ENCODE measurements at places on chromosomes 5 and 9. TPM values are rescaled to one million over a fixed set of nuclear protein-coding genes. Genes with fewer than 3 reads are reported as not detected.
A peak's percentile ranks its signal among the peaks of the same experiment; 100 is the strongest.

LRRC70 gene
- 4.2 TPM for total RNA-seq

DMAC1 gene
- total RNA-seq = 9.7 TPM

GRCh38 chr5:3010301-3010952, 258.9 kb upstream of the IRX2 start:
- no peak overlapping the region for H3K4me3 ChIP-seq
- no peaks in the 10 kb centered on the region for H3K36me3 ChIP-seq
- H3K27me3 ChIP-seq = no peaks in the 10 kb centered on the region
- DNase-seq = no peak
- H3K27ac ChIP-seq = no peak overlapping the region

DNA sequence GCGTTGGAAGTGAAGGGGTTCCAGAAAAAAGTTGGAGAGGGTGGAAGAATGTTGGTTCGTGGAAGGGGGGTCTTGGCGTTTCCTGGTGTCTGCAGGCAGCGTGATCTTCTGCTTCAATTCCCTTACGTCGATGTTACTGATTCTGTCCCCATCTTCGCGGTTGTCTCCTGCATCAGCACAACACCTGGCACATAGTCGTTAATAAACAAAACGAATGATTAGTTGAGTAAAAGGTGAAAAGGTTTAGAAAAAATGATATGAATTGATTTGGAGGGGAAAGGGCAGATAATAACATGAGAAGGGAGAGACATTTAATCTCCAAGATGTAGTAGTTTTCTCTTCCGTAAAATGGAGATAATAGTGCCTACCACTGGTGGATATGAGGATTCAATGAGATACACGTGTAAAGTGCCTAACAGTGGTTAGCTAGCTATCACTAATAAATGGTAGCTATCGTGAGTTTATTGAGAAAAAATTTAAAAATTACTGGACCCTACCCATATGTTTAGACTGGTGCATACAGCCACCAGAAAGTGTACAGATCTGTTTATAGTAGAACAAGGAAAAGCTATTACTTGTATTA, 556 bp downstream of the MTREX start:
- peak overlapping the region; percentile 88 for H3K4me3 ChIP-seq
- H3K4me1 ChIP-seq = peaks cover 67% of the 10 kb centered on the region
- DNase-seq = no peak
- no peaks in the 10 kb centered on the region for H3K27me3 ChIP-seq
- no peaks in the 10 kb centered on the region for H3K36me3 ChIP-seq

- no peak for DNase-seq
- H3K36me3 ChIP-seq = no peaks in the 10 kb centered on the region
- H3K4me1 ChIP-seq = no peaks in the 10 kb centered on the region
- H3K27me3 ChIP-seq = no peaks in the 10 kb centered on the region
- no peak overlapping the region for H3K27ac ChIP-seq
These were observed 426.8 kb upstream of the CDH9 start for GRCh38 chr5:27465140-27465539.

DNA sequence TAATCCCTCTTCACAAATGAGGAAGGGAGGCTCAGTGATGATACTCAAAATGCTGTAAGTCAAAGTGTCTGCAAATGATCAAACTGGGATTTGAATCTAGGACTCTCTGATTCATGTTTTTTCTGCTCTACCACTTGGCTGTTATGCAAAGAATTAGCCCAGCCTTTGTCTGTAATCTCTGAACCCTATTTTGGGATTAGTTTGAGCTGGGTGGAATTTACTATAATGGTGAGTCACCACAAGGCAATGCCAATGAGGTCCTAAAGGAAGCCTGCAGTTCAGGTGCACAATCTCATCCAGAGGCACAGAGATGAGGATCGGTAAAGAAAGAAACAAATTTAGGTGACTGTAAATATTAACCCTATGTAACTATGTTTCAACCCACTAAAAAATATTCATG, 29.2 kb downstream of the RFK start:
- H3K4me1 ChIP-seq = peaks cover 12% of the 10 kb centered on the region
- no peaks in the 10 kb centered on the region for H3K36me3 ChIP-seq
- H3K27ac ChIP-seq = no peak overlapping the region
- H3K4me3 ChIP-seq = no peak overlapping the region
- H3K27me3 ChIP-seq = no peaks in the 10 kb centered on the region

- H3K27ac ChIP-seq = no peak overlapping the region
- H3K27me3 ChIP-seq = no peaks in the 10 kb centered on the region
- DNase-seq = no peak
- H3K36me3 ChIP-seq = no peaks in the 10 kb centered on the region
- H3K4me1 ChIP-seq = no peaks in the 10 kb centered on the region
These were observed 32.1 kb upstream of the IL6ST start for GRCh38 chr5:56026863-56027300.

GRCh38 chr9:6833518-6834192, 75.9 kb downstream of the KDM4C start:
- H3K4me3 ChIP-seq = no peak overlapping the region
- no peak for DNase-seq
- H3K27ac ChIP-seq = no peak overlapping the region
- H3K27me3 ChIP-seq = no peaks in the 10 kb centered on the region

All from thoracic aorta (tissue), 2 donors.